ENCODE measurements at places on chromosomes 12 and 14.

- no peak for DNase-seq
Observed at GRCh38 chr12:79309039-79309438, 381.7 kb downstream of the PAWR start.

GRCh38 chr14:68792678-68792978, 239 bp downstream of the ZFP36L1 start:
- no peak for DNase-seq

- no peak for DNase-seq
Observed at GRCh38 chr14:105026033-105026785, 5.3 kb upstream of the CDCA4 start.

- no peak for DNase-seq
Observed at GRCh38 chr14:38203929-38204718, 3.6 kb upstream of the SSTR1 start.

DNA sequence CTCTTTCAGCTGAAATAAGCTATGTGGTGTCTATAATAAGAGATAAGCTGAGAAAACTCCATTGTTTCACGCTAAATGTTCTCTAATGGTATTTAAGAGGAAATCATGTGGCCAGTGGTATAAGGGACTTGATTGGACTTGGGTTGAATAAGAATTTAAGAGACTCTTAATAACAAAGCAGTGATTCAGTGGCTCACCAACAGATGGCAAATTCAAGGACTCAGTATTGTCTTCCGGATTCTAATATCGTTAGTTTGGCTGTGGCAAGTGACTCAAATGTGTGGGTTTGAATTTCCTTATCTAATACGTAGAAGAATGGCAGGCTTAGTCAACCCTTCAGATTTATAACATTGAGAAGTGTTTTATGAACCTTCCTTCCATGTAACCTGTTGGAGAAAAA, 49.1 kb upstream of the KCNH3 start:
- no peak for DNase-seq

DNA sequence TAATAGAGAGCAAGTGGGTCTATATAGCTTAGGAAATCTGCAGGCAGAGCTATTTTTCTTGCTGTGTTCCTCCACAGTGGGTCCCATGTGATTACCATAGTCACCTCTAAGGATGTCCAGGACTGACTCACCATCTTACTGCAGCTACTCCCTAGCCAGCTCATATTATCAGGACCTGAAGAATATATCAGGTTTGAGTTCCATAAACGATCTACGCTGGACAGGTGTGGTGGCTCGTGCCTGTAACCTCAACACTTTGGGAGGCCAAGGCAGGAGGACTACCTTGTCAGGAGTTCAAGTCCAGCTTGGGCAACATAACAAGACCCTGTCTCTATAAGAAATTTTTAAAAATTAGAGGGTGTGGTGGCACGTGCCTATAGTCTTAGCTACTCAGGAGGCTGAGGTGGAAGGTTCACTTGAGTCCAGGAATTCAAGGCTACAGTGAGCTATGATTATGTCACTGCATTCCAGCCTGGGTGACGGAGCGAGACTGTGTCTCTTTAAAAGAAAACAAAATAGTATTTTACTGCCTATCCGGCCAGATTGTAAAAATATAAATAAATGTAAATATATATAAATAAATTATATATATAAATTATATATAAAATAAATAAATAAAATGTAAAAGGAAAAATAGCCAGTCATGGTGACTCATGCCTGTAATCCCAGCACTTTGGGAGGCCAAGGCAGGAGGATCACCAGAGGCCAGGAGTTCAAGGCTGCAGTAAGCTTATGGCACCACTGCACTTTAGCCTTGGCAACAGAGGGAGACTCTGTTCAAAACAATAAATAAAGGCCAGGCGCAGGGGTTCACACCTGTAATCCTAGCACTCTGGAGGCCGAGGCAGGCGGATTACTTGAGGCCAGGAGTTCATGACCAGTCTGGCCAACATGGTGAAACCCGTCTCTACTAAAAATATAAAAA, 6.9 kb upstream of the SPRYD4 start:
- no peak for DNase-seq

- DNase-seq = no peak
Observed at GRCh38 chr12:32661706-32662105, 17.4 kb upstream of the DNM1L start.

GRCh38 chr12:22627371-22627770, 2.4 kb downstream of the ETNK1 start:
- DNase-seq = no peak

GRCh38 chr14:68210729-68211299, 391.2 kb downstream of the RAD51B start:
- peak; percentile 28 for DNase-seq

- DNase-seq = no peak
Observed at GRCh38 chr14:94555991-94556390, 5.3 kb upstream of the SERPINA4 start.

DNA sequence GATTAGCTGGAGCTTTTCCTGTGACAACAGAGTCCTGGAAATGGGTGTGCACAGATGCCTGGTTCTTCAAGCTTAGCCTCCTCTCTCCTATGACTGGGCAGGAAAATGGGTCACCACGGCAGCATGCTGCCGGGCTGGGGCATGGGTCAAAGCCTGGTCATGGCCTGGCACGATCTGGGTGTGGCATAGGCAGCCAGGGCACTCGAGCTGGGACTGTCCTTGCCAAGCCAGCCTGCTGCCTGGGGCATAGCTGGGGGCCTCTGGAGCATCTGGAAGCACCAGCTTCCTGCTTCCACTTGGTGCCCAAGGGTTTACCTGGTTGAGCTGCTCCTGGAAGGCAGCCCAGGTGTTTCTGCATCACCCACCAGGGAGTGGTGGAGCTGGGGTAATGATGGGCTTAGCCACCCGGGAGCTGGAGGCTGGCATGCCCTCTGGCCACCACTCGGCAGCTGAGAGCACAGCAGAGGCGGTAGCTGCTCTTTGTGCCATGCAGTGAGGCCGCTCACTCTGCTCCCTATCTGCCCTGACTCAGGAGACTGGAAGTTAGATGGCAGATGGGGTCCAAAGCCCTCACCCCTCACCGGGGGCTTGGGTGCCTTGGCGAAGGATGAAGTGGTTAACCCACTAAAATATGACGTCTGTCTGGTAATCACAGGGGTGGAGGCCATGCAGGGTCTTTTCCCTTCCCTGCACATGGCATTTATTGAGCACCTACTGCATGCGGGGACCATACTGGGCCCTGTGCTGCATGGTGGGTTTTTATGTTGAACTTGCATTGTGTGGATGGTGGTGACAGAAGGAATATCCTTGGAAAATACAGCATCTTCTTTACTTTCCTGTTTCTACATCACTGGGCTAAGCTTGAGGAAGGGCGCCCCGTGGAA, 1.7 kb downstream of the OTUB2 start:
- DNase-seq = no peak

DNA sequence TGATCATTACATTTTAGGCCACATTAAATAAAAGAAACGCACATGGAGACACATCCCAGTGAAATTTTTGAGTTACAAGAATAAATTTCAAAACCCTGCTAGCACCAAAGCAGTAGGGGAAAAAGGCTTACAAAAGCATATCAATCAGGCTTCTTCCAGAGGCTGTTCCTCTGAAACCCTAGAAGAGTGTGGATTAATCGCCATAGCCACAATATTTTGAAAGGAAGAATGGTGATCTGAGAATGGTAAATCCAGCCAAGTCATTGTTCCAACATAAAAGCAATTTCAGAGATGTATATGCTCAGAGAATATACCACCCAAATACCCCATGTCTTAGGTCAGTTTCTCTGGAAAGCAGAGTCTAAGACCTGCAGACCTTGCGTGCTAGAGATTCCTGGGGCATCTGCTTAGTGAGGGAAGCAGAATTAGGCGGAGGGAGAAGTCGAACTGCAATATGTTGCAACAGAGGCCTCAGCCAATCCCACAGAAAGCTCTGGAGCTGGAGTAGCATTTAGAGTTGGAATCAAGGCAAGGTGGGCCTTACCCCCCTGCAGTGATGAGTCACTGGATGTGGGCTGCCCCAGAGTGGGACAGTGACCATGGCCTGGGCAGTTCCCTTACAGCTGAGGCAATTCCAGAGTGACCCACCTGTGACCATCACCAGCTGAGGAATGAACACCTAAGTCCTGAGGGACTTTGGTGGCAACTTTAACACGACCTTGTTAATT, 125.2 kb downstream of the NTF3 start:
- DNase-seq = no peak

GRCh38 chr12:109731231-109731731, 17.7 kb downstream of the FAM222A start:
- DNase-seq = no peak

DNA sequence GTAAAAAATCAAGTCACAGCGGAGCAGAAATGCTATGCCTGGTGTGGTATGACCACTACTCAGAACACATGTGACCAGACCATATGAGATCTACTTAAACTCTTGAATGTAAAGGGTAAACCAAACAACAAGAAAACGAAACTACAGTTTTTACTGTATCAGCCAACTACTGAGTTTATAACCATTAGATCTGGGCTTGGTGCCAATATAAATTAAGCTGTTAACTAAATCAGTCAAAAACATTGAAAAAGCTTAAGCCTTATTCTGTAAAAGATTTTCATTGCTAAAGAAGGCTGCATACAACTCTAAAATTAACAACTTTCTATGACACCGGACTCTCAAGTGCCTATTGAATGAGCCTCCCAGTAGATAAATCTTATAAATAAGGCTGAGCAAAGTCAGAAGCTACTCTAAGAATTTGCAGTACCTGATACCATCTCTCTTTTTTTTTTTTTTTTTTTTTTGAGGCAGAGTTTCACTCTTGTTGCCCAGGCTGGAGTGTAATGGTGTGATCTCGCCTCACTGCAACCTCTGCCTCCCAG, 35.4 kb downstream of the SPTLC2 start:
- DNase-seq = no peak

- peak; percentile 81 for DNase-seq
Observed at GRCh38 chr12:50764286-50765094, 589 bp downstream of the ATF1 start.

GRCh38 chr12:122097927-122098756, 19.6 kb downstream of the MLXIP start:
- DNase-seq = no peak

GRCh38 chr14:54483846-54484245, 4.9 kb downstream of the GMFB start:
- no peak for DNase-seq

- no peak for DNase-seq
Observed at GRCh38 chr12:132287391-132288238, 41.8 kb downstream of the GALNT9 start.

DNA sequence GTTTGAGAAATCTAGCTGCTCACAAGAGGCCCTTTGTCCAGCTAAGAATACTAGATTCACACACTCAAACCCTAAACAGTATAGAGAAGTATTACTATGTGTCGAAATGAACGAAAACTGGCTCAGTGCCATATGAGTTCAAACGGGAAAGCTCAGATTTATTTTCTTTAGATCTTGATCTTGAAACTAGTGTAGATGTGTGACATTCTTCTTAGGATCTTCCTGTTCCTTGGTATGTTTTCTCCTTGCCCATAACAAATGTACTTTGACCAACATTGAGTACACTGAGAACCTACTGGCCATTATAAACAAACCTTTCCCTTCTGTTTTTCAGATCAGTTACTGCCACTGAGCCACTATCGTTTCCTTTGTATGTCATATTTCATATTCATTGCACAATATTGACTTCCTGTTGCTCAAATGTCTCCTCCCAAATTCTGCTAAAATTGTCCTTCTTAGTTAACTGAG, 21.3 kb downstream of the MYBPC1 start:
- no peak for DNase-seq

GRCh38 chr12:106353175-106353574, 4.4 kb upstream of the POLR3B start:
- no peak for DNase-seq

DNA sequence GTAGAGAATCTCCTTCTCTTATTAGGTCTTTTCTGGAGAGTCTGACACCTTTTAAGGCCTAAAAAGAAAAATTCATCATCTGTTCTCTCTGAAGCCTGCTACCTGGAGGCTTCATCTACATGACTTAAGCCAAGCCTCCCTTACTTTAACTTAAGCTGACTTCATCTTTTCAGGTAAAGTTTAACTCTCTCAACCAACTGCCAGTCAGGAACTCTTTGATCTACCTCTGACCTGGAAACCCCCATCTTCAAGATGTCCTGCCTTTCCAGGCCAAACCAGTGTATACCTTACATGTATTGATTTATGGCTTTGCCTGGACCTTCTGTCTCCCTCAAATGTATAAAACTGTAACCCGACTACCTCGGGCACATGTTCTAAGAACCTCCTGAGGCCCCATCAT, 17.5 kb downstream of the GSTZ1 start:
- DNase-seq = no peak

DNA sequence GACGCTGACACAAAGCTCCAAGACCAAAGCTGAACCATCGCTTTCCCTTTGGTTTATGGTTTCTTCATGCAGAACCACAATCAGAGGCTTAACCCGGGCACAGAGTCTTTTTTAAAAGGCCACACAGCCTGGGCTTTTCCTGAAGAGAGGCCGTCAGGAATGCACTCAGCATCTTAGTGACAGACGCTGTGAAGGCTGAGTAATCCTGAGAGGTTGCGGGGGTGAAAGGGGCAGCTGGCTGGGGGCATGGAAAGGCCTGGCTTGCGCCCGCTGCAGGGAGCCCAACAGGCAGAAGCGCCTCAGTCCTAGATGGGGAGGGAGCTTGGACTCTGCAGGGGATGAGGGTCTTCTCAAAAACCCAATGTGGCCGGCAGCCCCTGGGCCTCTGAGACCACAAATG, 13.6 kb downstream of the CTDSP2 start:
- no peak for DNase-seq

- no peak for DNase-seq
Observed at GRCh38 chr14:95229749-95230148, 72.4 kb upstream of the DICER1 start.

GRCh38 chr12:128863957-128864356, 10.7 kb downstream of the GLT1D1 start:
- DNase-seq = no peak

DNA sequence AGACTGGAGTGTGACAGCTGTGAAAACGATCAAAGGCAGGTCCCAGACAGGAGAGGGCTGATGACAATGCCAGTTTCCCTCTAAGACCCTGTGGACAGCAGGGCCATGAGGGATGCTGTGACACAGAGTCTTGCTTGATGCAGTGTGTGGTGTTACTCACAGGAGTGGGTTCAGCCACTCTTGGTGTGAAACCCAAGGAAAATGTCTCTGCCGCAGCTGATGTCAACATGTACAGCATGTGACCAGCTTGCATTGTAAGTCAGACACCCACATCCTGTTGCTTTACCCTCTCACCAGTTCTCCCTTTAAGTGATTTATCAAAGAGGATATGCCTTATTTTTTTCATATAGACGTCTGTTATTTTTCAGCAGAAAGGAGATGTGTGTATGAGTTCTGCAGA, 268.6 kb downstream of the BTG1 start:
- DNase-seq = peak; percentile 71

GRCh38 chr14:96108061-96108795, 69.1 kb downstream of the C14orf132 start:
- no peak for DNase-seq

DNA sequence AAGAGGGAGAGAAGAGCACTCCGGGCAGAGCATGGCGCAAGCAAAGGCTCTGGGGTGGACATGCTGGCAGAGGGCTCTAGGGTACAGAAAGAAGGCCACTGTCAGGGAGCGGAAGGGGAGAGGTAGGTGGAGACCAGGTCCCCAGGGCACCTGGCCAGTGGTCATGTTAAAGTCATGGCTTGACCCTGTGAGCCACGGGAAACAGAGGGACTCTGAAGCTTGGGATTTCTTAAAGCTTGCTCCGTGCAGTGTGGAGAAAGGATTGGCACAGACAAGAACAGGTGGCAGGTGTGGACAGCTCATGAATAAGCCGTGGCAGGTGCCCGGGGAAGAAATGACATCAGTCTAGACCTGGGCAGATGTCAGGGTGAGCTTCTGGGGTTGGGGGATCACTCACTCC, 413.8 kb downstream of the BCL11B start:
- no peak for DNase-seq

GRCh38 chr12:110343736-110344555, 59.6 kb downstream of the ANAPC7 start:
- no peak for DNase-seq
